GM12878 (cell line): ENCODE measurements at places on chromosomes 11 and 22. TPM values are rescaled to one million over a fixed set of nuclear protein-coding genes. Genes with fewer than 3 reads are reported as not detected.

Gene POTEH
- polyA plus RNA-seq: 0.06 and 0.08 TPM in 2 replicates

Gene YPEL1
- polyA plus RNA-seq: 1.7 and 2.8 TPM in 2 replicates

Gene MYO7A
- polyA plus RNA-seq: not detected in 2 replicates

Gene IGLL5
- polyA plus RNA-seq: not detected in 2 replicates

Gene NLRP10
- not detected in 2 replicates for polyA plus RNA-seq

Gene NXPE2
- polyA plus RNA-seq: not detected in 2 replicates

Gene P2RY6
- 0.24 and 0.36 TPM in 2 replicates for polyA plus RNA-seq

Gene AQP11
- 1.6 and 2.1 TPM in 2 replicates for polyA plus RNA-seq

Gene RIMBP3C
- polyA plus RNA-seq: 0.14 TPM in 1 of 2 replicates, not detected in the other

Gene OLFML1
- polyA plus RNA-seq: 0.35 TPM in 2 replicates

Gene TBX1
- not detected in 2 replicates for polyA plus RNA-seq

Gene SIRT3
- 12.2 and 12.9 TPM in 2 replicates for polyA plus RNA-seq

DNA sequence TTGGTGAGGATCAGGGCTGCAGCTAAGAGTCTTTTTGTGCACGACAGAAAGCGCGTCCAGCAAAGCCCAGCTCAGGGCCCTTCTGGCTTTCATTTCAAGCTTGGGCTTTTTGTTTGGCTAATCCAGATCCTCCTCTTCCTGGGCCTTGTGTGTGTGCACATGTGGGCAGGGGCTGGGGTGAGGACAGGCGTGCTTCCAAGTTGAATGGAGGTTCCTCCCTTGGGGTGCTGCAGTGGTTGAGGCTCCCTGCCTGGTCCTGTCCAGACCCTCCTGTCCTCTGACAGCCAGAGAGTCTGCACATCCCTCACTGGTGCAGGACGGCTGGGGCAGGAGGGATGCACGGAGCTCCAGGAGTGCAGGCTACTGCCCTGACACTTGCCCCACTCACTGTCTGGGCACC lies 62.0 kb upstream of the NECTIN1 start:
- H3K4me3 ChIP-seq: no peak overlapping the region
- no peak overlapping the region for H3K27ac ChIP-seq
- no peaks in the 10 kb centered on the region for H3K27me3 ChIP-seq
- no peaks in the 10 kb centered on the region for H3K36me3 ChIP-seq
- no peak for DNase-seq

GRCh38 chr11:1444823-1445422 lies 41.7 kb downstream of the MOB2 start:
- no peak overlapping the region for H3K27ac ChIP-seq
- no peaks in the 10 kb centered on the region for H3K36me3 ChIP-seq
- H3K4me1 ChIP-seq: no peaks in the 10 kb centered on the region
- no peak for DNase-seq
- H3K27me3 ChIP-seq: no peaks in the 10 kb centered on the region

- H3K4me1 ChIP-seq: no peaks in the 10 kb centered on the region
- H3K27me3 ChIP-seq: no peaks in the 10 kb centered on the region
- no peak overlapping the region for H3K4me3 ChIP-seq
- no peak overlapping the region for H3K27ac ChIP-seq
- DNase-seq: no peak
These were observed 417.9 kb downstream of the CTTN start for GRCh38 chr11:70816156-70816678.

DNA sequence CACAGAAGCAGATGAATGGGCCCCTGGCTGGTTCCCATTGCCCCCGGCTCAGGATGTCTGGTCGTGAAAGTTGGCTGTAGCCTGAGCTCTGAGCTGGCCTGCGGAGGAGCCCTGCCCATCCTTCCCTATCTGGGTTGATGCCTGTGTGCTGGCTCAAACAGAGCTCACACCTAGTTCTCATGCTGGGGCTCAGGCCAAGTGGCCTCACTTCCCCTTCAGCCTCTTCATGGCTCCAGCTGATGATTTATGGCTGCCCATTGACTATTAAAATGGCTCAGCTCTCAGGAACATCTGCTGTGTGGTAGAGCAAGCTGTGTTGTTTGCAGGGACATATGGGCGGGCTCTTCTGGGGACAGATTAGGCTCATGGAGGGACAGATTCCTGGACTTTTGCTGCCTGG lies 64.7 kb downstream of the ADAMTS15 start:
- no peaks in the 10 kb centered on the region for H3K4me1 ChIP-seq

DNA sequence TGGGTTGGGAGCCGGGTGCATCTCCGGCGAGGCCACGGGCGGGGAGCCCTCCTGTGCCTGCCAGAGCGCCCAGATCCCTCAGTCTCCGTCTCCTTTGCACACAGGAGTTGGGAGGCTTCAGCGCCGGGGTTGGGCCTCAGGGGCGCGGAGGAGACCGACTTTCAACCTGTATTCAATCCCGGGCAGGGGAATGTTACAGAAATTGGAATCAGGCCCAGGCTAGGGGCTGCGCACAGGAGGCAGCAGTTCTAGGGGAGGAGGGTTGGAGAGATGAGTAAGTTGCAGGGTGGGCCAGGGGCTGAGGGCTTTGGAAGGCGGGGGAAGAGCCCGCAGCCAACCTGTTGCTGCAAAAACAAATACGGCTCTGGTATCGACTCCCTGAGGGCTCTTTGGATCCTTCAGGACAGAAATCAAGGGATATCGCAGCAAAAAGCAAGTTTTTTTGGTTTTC lies 640 bp upstream of the KCNA4 start:
- no peak overlapping the region for H3K27ac ChIP-seq
- DNase-seq: no peak
- H3K4me3 ChIP-seq: no peak overlapping the region
- H3K36me3 ChIP-seq: no peaks in the 10 kb centered on the region
- H3K27me3 ChIP-seq: no peaks in the 10 kb centered on the region; the same call in 1 of the 2 replicates

DNA sequence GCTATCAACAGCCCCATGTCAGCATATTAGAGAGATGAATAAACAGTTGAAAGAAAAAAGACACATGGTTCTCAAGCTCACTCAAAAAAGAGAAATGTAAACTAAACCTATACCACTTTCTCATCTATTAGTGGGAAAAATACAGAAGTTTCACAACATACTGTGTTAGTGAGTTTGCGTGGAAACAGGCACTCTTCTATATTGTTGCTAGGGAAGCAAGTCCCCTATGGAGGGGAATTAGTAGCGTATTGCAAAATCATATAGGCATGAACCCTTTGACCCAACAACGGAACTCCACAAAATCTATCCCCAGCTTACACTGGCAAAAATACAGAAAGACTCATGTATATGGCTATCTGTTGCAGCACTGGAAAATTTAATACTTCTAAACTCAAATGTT lies 14.2 kb upstream of the RFPL2 start:
- no peaks in the 10 kb centered on the region for H3K27me3 ChIP-seq
- no peaks in the 10 kb centered on the region for H3K4me1 ChIP-seq
- DNase-seq: no peak
- no peaks in the 10 kb centered on the region for H3K36me3 ChIP-seq
- H3K4me3 ChIP-seq: no peak overlapping the region

GRCh38 chr22:39408173-39408572 lies 8.6 kb downstream of the TAB1 start:
- DNase-seq: no peak
- peaks cover 4% of the 10 kb centered on the region; the same call in 1 of the 2 replicates for H3K4me1 ChIP-seq
- peaks cover 4% of the 10 kb centered on the region; the same call in 1 of the 2 replicates for H3K36me3 ChIP-seq
- no peak overlapping the region for H3K4me3 ChIP-seq
- no peak overlapping the region for H3K27ac ChIP-seq
- H3K27me3 ChIP-seq: no peaks in the 10 kb centered on the region

- H3K36me3 ChIP-seq: no peaks in the 10 kb centered on the region
- peaks cover 8% of the 10 kb centered on the region for H3K4me1 ChIP-seq
- no peak overlapping the region for H3K4me3 ChIP-seq
- DNase-seq: no peak
These were observed 18.4 kb downstream of the LRP5 start for GRCh38 chr11:68330700-68331337.

DNA sequence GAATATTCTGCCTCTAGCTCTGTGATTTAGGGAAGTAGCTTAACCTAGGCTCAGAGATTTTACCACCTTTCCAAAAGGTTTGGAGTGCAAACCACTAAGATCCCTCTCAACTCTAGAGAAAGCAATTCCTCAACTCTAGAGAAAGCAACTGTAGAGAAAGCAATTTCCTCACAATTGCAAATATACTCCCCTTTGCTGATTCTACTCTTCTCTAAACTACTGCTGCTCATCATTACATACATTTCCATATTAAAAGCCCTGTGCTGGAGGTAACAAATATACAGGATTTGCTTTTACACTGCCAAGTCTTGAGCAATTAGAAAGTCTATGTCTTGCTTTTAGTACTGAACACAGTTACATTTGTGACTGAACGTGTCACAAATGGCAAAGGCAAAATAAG lies 48.2 kb downstream of the ALG9 start:
- no peak overlapping the region for H3K27ac ChIP-seq
- no peaks in the 10 kb centered on the region for H3K27me3 ChIP-seq
- H3K4me3 ChIP-seq: no peak overlapping the region

DNA sequence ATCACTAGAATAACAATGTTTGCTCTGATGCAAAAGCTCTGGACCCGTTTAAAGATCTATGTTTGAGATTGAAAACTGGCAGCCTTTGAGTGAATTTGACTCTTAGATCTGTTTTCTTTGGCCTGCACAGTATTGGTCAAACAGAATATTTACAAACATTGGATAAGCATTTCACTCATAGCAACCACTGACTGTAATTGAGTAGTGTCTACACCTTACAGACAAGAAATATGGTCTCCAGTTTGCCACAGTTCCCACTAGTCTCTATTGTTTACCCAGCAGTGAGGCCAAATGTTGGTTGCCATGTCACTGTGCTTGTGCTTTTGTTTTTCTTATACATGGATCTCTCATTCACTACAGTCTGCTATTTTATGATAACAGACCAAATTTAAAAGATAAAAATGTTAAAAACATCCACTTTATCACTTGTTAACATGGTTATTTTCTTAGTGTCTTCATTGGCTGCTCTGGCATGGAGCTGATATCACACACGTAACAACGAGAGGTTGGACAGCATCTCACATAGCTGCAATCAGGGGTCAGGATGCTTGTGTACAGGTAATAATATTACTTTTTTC lies 12.2 kb downstream of the ANKRD42 start:
- H3K36me3 ChIP-seq: no peaks in the 10 kb centered on the region
- H3K4me3 ChIP-seq: no peak overlapping the region
- no peaks in the 10 kb centered on the region for H3K27me3 ChIP-seq
- DNase-seq: no peak
- no peaks in the 10 kb centered on the region for H3K4me1 ChIP-seq
- H3K27ac ChIP-seq: no peak overlapping the region

- no peaks in the 10 kb centered on the region for H3K27me3 ChIP-seq
- H3K27ac ChIP-seq: no peak overlapping the region
- DNase-seq: no peak
- H3K4me1 ChIP-seq: peaks cover 25% of the 10 kb centered on the region
- H3K4me3 ChIP-seq: no peak overlapping the region
- H3K36me3 ChIP-seq: no peaks in the 10 kb centered on the region
These were observed 65.9 kb downstream of the PRR5L start for GRCh38 chr11:36361901-36362391.

DNA sequence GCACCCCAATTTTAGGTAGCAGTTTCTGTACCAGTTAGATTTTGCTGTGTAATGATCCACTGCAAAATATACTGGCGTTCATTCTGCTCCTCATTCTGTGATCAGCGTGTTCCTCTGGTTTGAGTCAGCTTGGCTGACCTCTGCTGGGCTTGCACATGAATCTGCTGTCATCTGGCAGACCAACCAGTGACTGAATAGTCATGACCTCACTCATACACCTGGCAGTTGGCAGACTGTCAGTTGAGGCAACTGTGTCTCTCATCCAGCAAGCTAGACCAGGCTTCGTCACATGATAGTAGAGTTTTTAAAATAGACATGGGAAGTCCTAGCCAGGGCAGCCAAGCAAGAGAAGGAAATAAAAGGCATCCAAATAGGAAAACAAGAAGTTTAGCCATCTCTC lies 316.3 kb upstream of the LARGE1 start:
- no peaks in the 10 kb centered on the region for H3K4me1 ChIP-seq
- no peak overlapping the region for H3K27ac ChIP-seq
- no peaks in the 10 kb centered on the region for H3K27me3 ChIP-seq
- H3K36me3 ChIP-seq: no peaks in the 10 kb centered on the region

DNA sequence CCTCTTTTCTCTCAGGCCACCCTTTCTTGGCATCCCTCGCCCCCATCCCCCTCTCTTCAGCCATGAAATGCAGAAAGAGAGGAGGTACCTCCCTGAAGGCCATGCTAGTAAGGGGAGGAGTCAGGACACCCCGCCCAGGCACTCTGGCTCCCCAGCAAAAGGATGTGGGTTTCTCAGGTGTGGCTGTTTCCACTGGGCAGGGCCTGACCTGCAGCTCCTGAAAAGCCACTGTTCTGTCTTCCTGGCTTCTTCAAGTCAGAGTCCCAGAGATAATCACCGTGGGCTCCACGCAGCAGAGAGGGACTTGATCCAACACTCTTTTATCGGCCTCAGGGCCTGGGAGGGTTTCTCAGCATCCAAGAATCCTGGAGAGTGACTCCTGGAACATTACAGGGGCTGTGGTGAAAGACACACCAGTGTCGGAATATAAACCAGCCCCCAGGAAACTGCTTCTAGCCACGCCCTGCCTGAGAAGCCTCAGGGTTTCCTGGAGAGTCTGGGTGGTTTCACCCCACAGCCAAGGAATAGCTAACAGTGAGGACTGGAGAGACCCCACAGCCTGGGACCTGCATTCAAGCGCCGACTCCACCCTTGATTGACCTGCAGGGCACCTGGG lies 45.7 kb upstream of the TSPAN18 start:
- H3K36me3 ChIP-seq: no peaks in the 10 kb centered on the region
- no peak overlapping the region for H3K27ac ChIP-seq
- no peak overlapping the region for H3K4me3 ChIP-seq
- 0 out of 2 replicates have a peak, but pooled peaks cover 3% of the 10 kb centered on the region for H3K4me1 ChIP-seq

DNA sequence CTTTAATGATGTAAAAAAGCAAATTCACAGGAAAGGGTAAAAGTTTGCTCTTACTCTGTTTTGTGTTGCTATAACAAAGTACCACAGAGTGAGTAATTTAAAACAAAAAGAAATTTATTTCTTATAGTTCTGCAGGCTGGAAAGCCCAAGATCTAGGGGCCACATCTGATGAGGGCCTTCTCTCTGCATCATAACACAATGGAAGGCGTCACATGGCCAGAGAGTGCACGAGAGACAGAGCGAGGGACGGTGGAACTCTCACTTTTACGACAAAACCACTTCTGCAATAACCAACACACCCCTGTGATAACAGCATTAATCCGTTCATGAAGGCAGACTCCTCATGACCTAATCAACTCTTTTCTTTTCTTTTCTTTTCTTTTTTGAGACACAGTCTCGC lies 31.1 kb downstream of the CD6 start:
- no peak overlapping the region for H3K27ac ChIP-seq
- H3K36me3 ChIP-seq: no peaks in the 10 kb centered on the region
- no peak overlapping the region for H3K4me3 ChIP-seq
- no peaks in the 10 kb centered on the region for H3K27me3 ChIP-seq

GRCh38 chr22:25546751-25547150 lies 17.7 kb upstream of the GRK3 start:
- H3K27me3 ChIP-seq: no peaks in the 10 kb centered on the region
- no peaks in the 10 kb centered on the region; the same call in 1 of the 2 replicates for H3K4me1 ChIP-seq
- no peak overlapping the region for H3K4me3 ChIP-seq
- H3K27ac ChIP-seq: no peak overlapping the region
- no peak for DNase-seq
- no peaks in the 10 kb centered on the region for H3K36me3 ChIP-seq

DNA sequence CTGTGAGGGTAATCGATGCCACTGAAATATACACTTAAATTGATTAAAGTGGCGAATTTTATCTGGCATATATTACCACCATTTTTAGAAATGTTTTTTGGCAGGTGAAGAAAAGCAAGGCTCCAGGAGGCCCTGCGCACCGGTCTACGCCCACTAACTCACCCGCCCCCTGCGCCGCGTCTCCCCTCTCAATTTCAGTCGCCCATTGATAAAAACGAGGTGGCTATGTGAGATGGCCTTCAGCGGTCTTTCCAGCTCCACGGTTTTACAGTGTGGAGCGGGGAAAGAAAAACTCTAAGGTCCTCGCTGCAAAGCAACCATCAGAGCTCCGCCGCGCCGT lies 602 bp upstream of the AQP11 start:
- peaks cover 6% of the 10 kb centered on the region; the same call in 1 of the 2 replicates for H3K4me1 ChIP-seq
- no peak for DNase-seq
- H3K27me3 ChIP-seq: no peaks in the 10 kb centered on the region
- no peaks in the 10 kb centered on the region for H3K36me3 ChIP-seq
